Activated T-helper 1 cell treated with anti-CD3 and anti-CD28 coated beads, Interleukin-2, amount 50 U/mL, for 16 hours (primary cell): ENCODE measurements at places on chromosomes 13 and 19.

GRCh38 chr13:30810261-30810701 lies 74.9 kb downstream of the ALOX5AP start:
- no peak for DNase-seq

DNA sequence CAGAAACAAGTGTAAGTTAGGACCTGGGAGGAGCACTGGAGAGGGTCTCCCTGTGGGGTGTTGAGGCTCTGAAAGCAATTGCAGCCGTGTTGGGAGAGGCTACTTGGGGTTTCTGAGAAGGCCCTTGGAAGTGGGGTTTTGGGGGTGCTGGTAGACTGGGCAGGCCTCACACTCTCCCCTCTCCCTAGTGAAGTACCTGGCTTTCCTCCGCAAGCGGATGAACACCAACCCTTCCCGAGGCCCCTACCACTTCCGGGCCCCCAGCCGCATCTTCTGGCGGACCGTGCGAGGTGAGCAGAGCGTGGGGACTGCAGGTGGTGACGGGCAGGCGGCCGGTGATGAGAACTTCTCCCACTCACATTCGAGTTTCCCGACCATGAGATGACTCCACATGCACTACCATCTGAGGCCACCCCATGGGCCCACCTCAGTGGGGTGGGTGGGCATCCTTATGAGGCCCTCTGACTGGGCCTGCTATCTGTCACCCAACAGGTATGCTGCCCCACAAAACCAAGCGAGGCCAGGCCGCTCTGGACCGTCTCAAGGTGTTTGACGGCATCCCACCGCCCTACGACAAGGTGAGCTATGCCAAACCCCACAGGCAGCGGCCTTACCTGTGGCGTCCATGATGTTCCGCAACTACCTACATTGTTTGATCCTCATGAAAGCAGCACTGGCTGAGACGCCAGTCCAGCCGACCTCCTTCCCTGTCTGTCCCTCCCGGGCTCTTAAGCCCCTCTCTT lies 3.0 kb downstream of the RPL13A start:
- DNase-seq: no peak

- DNase-seq: no peak
Measured at GRCh38 chr19:39845584-39845932, 621 bp downstream of the FBL start.

- DNase-seq: no peak
Measured at GRCh38 chr13:52695856-52696255, 43.2 kb downstream of the SUGT1 start.

DNA sequence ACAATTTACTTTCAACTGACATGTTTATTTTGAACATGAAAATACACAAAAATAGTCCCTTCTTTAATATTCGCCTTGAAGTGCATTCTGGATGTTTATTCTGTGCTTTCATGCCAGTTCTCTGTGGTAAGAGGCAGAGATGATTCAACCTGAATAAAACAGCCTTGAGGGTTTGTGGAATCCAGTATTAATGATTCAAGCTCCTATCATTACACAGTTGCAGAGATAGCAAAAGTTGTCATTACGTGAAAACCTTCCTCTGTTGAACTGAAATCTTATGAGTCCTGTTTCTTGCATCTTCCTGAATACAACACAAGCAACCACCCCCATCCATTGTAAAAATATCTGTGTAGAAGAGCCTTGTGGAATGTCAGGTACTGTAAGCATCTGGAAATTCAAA lies 142.3 kb upstream of the HTR2A start:
- no peak for DNase-seq

GRCh38 chr13:37187105-37187504 lies 81.6 kb upstream of the CSNK1A1L start:
- DNase-seq: no peak

GRCh38 chr13:21948769-21949474 lies 278.0 kb downstream of the FGF9 start:
- no peak for DNase-seq

DNA sequence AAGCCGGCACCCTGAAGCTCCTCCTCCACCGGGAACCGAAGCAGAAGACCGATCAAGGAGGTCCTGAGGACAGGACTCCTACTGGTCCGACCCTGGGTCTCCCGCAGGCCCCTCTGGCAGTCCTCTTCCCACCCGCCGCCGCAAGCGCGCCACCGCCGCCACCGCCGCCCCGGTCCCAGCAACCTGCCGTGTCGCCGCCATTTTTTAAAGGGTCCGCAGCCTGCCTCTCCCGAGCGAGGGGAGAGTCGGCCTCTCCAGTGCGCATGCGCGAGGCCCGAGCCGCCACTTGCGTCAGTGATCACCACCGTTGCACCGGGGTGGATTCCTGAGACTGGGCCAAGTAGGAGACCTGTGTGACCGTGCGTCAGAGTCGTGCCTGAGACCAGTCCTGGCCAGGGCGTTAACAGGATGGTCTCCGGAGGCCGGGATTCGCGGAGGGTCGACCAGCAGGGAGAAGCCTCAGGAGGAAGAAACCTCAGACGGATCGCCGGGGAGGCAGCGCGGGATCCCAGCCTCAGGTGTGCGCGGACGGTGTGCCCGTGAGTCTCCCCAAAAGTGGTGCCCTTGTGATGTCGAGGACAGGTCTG lies 51.6 kb downstream of the ZNF146 start:
- DNase-seq: no peak

DNA sequence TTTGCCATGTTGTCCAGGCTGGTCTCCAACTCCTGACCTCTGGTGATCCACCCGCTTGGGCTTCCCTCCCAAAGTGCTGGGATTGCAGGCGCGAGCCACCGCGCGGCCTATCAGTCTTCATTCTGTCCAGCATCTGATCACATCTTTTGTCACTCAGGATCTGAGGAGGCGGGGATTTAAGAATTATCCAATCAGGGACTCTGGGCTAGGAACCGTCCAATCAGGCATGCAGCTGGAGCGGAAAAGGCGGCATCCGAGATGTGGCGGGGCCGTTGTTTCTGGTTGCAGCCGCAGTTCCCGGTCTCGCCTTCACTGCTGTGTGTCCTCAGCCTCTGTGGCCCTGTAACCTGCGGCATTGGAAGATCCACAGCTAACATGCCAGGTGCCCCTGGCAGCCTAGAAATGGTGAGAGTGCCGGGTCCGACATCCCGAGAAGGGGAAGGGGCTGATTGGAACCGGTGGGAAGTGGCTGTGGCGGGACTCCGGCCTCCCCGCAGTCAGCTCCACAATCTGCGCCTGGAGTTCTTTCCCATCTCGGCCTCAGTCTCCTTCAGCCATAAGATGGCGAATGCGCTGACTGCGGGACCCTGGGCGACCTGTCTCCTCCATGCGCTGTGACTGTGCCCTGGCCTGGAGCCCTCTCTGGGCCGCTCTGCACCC lies at the start of gene ZNF729:
Gene ZNF729 (plus strand): TSS at position 291 of the 660 bp plus-strand sequence. CDS start 85 bp downstream, at position 376.
- DNase-seq: no peak

DNA sequence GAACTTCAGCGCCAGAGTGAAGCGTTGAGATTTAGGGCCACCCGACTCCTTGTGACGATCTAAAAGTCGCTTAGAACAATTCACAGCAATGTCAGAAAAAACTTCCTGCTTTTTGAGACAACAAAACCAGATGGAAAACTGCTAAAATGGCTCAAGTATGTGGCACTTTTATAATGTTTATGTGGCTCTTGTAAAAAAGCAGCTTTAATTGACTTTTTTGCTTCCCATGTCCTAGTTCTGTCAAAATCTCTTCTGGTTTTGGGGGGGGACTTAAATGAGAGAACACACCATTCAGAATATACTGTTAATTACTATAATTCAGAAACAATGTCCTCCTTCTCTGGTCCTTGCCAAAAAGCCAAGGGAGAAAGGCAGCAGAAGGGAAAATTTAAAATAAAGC lies 154.7 kb upstream of the LSM14A start:
- DNase-seq: no peak

- DNase-seq: no peak
Measured at GRCh38 chr13:98797456-98797855, 45.0 kb upstream of the SLC15A1 start.

DNA sequence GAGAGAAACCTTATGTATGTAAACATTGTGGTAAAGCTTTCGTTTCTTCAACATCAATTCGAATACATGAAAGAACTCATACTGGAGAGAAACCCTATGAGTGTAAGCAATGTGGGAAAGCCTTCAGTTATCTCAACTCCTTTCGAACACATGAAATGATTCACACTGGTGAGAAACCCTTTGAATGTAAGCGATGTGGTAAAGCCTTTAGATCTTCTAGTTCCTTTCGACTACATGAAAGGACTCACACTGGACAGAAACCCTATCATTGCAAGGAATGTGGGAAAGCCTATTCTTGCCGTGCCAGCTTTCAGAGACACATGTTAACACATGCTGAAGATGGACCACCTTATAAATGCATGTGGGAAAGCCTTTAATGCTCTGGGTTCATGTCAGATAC lies 24.7 kb downstream of the ZNF136 start:
- DNase-seq: no peak

DNA sequence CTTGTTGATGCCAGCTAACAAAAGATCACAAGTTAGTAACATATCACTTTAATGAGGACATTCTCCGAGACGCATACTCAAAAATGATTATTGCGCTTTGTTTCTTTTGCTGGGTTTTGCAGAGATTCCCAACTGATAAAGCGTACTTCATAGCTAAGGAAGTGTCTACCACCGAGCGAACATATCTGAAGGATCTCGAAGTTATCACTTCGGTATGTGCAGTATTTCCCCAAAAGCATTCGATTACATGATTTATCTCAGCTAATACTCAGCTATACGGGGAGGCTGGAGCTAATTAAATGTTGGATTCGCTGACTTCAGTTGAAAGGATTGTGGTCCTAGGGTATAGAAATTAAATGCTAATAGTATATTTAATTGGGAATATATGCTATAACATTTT lies 166.3 kb downstream of the STK24 start:
- no peak for DNase-seq

GRCh38 chr13:71758828-71759227 lies 108.2 kb downstream of the DACH1 start:
- DNase-seq: no peak
